ENCODE measurements at places on chromosomes 1 and 21.

- no peak for DNase-seq
Observed at GRCh38 chr21:41665766-41666595, 100.9 kb downstream of the RIPK4 start.

DNA sequence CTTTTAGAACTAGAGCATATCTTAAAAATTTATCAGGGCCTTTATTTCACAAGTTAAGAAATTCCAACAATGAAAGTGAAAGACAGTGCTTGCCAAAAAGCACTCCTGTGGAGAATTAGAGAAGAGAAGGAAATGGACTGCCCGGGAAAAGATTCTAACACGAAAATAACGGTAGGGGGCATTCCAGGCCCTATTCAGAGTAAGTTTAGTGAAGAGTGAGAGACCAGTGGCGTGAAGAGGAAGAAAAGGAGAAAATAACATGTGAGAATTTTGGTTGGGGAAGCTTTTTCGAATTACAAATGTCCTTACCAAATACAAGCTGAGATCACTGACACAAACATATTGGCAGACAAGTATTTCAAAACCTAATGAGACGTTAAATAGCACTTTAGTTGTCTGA lies 38.4 kb upstream of the RBM34 start:
- no peak for DNase-seq

DNA sequence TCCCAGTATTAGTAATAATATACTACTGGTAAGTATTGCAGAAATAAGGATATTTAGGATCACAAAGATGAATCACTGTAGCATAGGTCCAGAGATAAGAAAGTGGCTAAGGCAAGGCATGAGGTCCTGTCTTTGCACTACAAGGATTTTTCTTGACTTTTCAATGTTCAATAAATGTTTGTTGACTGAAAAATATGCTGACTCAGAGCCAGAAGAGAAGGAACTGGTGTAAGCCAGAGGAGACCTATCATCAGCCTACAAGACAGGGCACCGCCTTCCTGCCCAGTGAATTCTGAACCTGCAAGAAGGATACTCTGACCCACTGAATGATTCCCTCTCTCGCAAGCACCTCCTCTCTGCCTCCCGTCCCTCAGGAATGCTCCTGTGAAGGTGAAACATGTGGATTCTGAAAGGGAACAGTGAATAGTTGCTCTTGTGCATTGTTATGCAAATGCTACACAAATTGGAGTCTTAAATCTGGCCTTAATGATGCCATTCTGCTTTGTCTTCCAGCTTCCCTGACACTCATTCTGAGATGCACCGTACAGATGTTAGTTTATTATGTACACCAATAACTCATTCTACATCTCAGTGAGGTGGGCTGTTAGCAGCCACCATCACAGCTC lies 540.0 kb downstream of the OMA1 start:
- DNase-seq, result no peak

DNA sequence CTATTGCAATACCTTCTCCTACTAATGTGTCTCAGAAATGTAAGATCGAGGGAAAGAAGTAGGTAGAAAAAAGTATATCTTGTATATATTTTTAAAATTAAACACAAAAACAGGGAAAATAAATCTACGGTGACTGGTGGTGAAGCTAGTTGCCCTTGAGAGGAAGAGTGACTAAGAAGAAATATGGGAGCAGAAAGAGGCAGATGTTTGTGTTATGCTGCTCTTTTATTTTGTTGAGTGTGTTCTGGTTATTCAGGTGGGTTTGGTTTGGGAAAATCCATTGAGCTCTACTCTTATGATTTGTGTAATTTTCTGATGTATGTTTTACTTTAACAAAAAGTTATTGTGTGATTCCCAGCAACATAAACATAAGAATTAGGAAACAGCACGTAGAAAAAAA lies 444.9 kb upstream of the B3GALT2 start:
- no peak for DNase-seq

- DNase-seq, result no peak
Observed at GRCh38 chr1:47522935-47523834, 85.3 kb downstream of the FOXD2 start.

DNA sequence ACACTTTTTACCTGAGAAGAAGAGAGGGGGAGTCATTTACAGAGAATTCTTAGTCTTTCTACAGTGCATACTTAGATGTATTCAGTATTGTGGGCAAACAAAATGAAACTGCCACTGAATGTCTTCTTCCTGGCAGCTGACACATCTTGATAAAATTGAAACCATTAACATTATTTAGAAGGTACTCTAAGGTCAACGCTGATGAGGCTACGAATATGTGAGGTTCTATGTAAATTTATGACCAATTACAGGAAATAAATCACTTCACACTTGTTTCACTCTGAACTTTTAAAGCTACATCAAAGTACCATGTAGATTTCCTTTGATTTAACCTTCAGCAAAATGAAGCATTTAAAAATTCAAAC lies 51.3 kb upstream of the GFI1 start:
- no peak for DNase-seq

DNA sequence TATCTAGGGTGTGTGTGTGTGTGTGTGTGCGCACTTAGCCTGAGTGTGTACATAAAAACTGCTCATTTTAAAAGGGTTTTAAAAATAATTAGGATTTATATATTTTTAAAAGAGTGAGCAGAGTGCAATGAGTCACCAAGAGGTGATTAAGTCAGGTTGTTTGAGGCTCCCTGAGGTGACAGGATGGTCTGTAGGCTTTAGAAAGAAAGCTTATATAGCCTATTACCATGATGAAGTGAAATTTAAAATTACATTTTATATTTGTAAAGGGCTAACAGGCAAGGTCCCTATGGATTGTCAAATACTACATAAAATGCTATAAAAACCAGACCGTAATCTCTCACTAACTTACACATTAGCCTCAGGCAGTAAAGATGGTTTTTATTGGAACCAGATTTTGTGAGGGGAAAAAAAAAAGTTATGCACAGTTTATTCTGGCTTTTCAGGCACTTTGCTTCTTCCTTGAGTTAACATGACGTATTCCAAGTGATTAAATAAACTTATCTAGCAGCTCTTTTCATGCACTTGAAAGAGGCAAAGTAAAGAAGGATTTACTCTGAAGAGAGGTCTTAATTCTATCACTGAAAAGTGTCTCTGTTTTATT lies 711.7 kb upstream of the PTBP2 start:
- no peak for DNase-seq
